Retina (tissue), 1 donor: ENCODE measurements at places on chromosomes 5 and 9.
A peak's percentile ranks its signal among the peaks of the same experiment; 100 is the strongest.

DNA sequence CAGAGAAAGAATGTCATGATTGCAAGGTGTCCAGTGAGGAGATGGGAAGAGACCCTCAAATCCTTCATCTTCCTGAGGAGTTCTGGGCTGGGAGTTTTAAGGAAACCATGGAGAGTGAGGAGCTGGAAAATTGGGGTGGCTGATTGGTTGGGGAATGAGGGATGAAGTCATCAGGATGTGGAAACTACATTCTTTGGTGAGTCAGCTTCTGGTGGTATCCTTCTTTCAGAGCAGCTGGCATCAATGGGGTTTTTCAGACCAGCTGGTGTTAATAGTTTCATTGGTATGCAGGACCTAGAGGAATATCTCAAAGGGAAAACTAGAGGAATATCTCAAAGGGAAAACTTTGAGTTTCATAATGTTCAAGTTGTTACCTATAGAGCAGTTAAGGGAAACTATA, 45.2 kb downstream of the RNF180 start:
- DNase-seq = peak; percentile 22

DNA sequence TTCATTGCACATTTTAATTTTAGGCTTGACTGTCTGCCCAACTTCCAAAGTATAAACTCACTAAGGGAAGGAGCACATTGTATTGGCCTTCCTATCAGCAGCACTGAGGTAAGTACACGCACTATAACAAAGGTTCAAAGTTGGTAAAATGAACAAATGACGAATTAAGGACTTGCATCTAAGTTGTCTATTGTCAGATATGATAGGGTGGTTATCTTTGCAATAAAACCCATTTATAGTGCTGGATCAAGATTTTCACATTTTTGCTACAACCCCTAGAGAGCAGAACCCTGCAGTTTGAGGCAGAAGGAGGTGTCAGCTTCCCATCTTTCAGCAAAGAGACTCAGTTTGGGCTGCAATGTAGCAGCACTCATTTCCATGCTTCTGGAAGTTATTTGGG, 5.1 kb downstream of the HOMER1 start:
- DNase-seq = no peak

- DNase-seq = peak; percentile 75
These were observed 83.7 kb downstream of the ADAMTS2 start for GRCh38 chr5:179261301-179262125.

- no peak for DNase-seq
These were observed 176.8 kb upstream of the PAPPA start for GRCh38 chr9:115976781-115977180.

- no peak for DNase-seq
These were observed 23.2 kb downstream of the STK10 start for GRCh38 chr5:172164769-172165212.

DNA sequence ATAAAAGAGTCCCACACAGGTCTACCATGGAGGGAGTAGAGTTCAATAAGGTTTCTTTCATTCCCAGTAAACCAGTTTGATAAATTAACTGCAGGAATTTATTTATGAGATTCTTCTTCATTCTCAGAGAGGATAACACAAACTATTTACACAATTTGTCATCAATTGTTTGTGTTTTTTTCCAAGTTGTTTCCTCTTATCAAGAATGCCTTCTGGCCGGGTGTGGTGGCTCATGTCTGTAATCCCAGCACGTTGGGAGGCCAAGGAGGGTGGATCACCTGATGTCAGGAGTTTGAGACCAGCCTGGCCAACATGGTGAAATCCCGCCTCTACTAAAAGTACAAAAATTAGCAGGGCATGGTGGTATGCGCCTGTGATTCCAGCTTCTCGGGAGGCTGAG, 216.7 kb downstream of the MLLT3 start:
- DNase-seq = no peak

DNA sequence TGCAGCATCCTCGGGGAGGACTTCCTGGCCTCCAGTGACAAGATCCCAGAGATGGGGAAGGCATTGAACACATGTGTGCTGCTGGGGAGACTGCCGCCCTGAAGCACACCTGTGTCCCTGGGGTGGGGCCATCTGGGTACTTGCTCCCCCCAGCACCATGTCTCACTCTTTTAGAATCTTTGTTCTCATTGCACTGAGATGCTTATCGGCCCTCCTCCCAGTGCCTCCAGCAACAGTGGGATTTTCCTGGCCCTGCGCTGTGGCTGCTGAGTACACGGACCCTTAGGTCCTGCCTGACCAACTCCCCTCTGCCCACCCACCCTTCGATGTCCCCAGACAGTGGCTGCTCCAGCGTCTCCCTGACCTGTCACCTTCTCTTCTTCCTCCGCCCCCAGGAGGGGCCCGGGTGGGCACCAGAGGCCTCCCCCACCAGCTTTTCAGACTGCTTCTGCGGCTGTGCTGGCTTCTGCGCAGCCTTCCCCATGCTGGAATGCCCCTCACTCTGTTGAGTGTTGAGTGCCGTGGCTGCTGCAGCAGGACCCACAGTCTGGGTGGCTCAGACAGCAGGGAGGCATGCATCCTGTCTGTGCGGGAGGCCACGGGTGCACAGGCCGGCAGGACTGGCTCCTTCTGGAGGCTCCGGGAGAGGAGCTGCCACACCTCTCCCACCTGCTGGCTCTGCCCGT, 145.9 kb upstream of the IRX2 start:
- DNase-seq = no peak

GRCh38 chr5:53739111-53739510, 178.7 kb downstream of the NDUFS4 start:
- DNase-seq = no peak

DNA sequence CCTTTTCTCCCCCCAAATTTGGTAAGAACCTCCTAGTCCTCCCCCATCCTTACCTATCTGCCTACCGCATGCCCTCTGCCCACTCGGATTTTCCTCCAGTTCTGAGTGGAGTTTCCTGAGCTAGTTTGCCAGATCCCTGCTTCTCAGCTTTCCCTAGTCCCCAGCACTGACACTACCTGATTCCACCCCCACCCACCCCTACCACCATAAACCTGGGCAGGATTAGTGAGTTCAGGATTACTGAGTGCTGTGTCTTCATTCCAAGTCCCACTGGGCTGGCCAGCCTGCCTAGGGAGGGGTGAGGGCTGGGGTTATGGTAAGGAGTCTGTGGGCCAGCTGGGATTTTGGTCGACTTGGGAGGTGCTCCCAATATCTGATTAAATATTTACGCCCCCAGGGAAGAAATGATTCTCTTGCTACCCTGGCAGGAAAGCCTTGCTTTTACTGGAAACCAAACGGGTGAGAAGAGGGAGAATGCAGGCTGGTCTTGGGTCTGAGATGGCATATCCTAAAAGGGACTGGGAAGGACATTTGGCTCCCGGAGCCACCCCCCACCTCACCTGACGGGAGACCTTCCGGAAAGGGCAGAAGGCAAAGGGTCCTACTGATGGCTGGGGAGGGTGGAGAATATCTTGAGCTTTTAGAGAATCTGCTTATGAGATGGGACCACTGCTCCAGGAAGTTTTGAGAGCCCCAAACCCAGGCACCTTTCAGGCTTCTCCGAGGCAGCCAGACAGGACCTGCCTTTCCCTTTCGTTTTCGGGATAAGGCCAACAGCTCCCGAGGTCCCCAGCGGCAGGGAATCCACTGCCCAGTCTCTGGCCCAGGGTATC, 3.7 kb downstream of the PITX1 start:
- DNase-seq = no peak

DNA sequence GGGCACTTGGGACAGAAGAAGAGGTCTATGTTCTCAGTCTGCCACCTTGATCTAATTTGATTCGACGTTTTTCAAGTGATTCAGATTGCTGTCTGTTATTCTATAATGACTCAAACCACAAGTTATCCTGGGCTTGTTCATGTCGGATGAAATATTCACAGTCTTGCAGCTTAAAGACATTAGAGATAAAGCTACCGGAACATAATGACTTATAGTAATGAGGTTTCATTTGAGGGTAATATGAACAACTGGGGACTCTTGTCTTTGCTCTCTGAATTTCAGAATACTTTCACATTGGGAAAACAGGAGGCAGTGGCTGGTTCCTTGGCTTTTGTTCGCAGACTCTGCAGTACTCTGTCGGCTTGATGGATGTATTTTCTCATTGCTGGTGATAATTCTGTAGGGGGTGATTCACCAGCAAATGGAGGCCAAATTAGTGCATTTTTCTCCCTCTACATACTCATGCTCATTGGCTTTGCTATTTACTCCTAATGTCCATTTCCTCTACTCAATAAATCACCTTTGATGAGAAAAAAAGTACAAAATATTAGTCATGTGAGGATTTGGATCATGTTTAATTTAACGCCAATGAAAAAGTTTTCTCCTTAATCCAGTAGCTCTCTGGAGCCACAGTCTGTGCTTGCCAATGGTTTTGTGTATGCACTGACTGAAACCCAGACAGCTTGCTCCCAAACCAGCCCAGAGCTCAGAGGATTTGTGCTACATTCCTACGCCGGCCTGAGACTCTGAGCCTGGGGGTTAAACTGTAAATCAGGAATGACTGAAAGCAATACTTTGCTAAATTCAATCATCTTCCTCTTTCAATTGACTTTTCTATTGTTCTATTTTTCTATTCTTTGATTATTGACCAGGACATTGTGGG, 154.7 kb upstream of the ANKH start:
- peak; percentile 21 for DNase-seq

DNA sequence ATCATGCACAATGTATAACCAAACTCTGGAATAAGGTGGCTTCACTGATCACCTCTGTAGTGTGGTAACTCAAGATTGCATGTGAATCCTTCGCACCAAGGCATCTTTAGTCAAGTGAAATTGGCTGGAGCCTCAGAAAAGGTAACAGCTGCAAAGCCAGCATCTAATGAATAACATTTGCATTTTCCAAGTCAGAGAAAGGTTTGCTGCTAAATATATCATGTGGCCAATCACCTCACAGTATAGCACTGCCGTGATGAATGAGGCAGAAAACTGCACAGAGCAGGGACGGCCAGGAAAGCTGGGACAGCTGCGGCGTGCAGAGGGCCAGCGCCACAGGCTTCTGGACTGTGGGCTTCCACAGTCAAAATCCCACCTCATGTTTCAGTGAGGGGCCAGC, 18.5 kb downstream of the MRPS27 start:
- DNase-seq = no peak

DNA sequence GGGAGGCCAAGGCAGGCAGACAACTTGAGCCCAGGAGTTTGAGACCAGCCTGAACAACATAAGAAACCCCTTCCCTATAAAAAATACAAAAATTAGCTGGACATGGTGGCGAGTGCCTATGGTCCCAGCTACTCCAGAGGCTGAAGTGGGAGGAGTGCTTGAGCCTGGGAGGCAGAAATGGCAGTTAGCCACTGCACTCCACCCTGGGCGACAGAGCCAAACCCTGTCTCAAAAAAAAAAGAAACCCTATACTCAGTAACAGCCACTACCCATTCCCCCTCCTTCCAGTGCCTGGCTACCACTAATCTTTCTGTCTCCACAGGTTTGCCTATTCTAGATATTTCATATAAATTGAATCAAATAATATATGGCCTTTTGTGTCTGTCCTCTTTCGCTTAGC, 14.3 kb upstream of the SIL1 start:
- no peak for DNase-seq

DNA sequence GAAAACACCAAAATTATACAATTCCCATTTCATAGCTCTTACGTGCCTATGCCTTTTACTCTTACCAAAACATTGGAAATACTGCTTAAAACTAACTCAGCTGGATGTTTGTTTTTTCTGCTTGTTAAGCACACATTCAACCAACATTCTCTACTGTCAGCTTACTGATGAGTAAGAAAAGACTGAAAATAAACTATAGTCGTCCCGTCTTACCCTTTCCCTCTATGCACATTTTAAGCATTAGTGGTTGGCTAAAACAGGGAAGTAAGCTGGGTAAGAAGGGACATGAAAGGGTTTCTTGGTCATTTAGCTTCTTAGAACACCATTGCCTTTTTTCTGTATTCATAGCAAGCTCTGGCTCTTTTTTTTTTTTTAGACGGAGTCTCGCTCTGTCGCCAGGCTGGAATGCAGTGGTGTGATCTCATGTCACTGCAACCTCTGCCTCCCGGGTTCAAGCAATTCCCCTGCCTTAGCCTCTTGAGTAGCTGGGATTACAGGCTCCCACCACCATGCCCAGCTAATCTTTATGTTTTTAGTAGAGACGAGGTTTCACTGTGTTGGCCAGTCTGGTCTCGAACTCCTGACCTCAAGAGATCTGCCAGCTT, 232.1 kb upstream of the PCSK5 start:
- DNase-seq = no peak

- DNase-seq = no peak
These were observed 99.6 kb upstream of the RAPGEF1 start for GRCh38 chr9:131839281-131840084.

DNA sequence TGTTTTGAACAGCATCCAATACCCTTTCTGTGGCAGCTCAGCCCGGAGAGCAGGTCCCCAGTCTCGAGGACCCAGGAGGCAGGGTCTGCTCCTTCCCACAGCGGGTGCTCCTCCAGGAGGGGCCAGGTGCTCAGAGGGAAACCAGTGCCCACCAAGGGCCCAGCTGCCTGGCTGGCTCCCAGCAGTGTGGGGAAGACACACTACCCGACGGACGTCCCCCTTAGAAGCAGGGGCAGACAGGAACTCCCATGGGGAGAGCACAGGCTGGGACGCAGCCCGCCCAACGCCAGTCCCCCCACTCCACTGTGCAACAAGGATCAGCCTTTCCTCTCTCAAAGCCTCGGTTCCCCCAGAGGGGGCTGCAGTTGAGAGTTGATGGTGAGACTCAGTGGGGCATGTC, 57.6 kb downstream of the ADAMTS2 start:
- peak; percentile 7 for DNase-seq
